Astrocyte (in vitro differentiated cells and primary cell): ENCODE measurements at places on chromosomes 7 and 10. TPM values are rescaled to one million over a fixed set of nuclear protein-coding genes. Genes with fewer than 3 reads are reported as not detected.

NUTM2D gene
- total RNA-seq = 6.2 and 6.9 TPM in 2 replicates

DGKI gene
- 6.3 and 7.5 TPM in 2 replicates for total RNA-seq

DNA sequence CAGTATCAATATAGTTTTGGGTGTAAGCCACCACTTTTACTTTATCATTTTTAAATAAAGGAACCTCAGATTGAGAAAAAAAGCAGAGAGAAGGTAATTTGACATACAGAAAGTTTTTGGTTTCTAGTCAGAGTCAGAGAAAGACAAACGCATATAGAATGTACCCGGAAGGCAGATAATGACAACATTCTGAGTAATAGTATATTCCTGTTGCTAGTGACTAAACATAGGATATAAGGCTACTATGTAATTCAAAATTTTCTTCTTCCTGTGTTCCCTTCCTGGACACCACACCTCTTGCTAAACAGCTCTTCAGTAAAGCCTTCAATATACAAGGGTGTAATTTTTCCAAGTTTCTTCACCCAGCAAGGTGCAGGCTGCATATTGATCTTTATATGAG is 597.6 kb downstream of the PCDH15 start:
- H3K27me3 ChIP-seq = no peaks in the 10 kb centered on the region
- no peaks in the 10 kb centered on the region for H3K36me3 ChIP-seq
- H3K4me1 ChIP-seq = no peaks in the 10 kb centered on the region
- H3K27ac ChIP-seq = no peak overlapping the region

DNA sequence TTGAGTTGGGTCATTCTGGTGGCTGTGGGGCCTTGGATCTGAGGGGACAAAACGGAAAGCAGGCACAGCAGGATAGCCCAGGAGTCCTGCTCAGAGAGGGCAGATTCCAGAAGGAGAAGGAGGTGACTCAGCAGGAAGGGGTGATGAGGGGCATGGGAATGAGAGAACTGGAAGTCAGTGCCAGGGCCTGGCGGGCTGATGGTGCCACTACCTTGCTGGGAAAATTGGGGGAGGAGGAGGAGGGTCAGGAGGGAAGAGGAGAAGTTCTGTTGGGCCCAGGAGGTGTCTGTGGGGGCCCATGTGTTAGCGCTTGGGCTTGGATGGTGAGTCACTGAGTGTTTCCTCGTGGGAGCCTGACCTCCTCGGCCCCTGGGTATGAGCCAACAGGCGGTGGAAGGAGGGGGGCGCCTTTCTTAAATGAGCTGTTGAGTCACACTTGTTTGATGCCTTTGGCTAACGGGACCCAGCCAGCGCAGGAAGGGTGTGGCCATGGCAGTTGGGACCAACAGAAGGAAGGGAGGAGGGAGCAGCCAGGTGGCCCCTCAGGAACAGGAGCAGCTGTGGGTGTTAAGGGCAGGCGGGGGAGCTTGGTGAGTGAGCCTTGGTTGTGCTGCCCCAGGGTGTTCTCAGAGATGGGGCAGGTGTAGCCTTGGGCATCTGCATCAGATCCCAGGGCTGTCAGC is 130.0 kb upstream of the BTBD16 start:
- peaks cover 36% of the 10 kb centered on the region for H3K4me1 ChIP-seq
- H3K4me3 ChIP-seq = peak overlapping the region; percentile 40
- DNase-seq = peak; percentile 87
- H3K27ac ChIP-seq = peak overlapping the region; percentile 96
- H3K27me3 ChIP-seq = no peaks in the 10 kb centered on the region

- no peak overlapping the region for H3K4me3 ChIP-seq
- H3K27me3 ChIP-seq = no peaks in the 10 kb centered on the region
- H3K4me1 ChIP-seq = peaks cover 4% of the 10 kb centered on the region
Measured at GRCh38 chr7:46580766-46581165, 659.7 kb upstream of the IGFBP3 start.
